IPS-NIHi11 (cell line): ENCODE measurements at places on chromosomes 5 and 9.

DNA sequence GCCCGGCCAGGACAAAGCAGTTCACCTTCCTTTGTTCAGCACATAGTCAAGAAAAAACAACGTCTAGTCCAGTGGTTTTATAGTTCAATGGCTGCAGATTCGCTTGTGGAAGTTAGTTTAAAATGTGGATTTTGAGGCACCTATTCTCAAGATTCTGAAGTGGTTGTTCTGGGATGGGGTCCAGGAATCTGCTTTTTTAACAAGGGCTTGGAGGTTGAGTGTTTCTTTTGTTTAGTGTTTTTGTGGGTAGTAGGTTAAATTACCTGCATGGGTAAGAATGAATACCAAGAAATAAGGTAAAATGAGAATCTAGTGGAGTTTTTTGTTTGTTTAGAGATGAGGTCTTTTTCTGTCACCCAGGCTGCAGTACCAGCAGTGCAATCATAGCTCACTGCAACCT is 28.4 kb upstream of the NADK2 start:
- no peak for DNase-seq

GRCh38 chr9:91301161-91301560 is 60.6 kb downstream of the AUH start:
- no peak for DNase-seq

- DNase-seq = no peak
These were observed 6.7 kb downstream of the MYO10 start for GRCh38 chr5:16929347-16929746.

DNA sequence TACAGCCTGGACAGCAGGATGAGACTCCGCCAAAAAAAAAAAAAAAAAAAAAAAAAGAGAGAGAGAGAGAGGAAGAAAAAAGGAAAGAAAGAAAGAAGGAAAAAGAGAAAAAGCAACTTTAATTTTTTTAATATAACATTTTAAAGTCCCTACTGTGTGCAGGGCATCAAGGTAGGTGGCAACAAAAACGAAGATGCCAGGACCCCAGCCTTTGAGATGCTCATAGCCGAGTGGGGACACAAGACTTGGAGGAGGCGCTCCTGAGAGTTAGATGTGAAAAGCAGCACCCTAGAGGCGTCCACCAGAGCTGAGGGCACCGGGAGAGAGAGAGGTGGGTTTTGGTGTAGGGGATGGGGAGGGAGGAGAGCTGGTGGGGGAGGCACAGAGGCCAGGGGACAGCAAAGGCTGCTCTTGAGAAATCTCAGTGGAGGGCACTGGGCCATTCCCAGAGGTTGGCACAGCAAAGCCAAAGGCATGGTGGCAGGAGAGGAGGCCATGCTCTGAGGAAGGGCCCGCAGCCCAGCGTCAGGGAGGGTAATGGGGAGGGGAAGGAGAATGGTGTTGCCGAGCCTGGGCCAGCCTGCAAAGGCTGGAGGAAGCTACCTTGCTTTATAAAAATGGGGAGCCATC is 135.6 kb downstream of the C9orf50 start:
- no peak for DNase-seq

DNA sequence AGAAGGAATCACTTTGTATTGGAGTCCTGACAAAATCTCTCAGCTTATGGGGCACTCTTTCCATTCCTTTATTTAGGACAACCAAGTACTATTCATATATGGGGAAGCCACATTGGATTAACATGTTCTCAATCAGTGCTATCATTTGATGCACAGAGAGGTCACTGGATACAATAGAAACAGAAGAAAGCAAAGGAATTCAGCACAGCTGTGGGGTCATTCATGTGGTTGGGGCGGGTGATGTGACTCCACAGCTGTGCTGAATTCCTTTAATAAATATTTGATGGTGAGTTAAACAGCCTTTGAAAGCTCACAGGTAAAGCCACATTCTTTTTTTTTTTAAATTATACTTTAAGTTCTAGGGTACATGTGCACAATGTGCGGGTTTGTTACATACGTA is 854 bp upstream of the TEX48 start:
- no peak for DNase-seq

DNA sequence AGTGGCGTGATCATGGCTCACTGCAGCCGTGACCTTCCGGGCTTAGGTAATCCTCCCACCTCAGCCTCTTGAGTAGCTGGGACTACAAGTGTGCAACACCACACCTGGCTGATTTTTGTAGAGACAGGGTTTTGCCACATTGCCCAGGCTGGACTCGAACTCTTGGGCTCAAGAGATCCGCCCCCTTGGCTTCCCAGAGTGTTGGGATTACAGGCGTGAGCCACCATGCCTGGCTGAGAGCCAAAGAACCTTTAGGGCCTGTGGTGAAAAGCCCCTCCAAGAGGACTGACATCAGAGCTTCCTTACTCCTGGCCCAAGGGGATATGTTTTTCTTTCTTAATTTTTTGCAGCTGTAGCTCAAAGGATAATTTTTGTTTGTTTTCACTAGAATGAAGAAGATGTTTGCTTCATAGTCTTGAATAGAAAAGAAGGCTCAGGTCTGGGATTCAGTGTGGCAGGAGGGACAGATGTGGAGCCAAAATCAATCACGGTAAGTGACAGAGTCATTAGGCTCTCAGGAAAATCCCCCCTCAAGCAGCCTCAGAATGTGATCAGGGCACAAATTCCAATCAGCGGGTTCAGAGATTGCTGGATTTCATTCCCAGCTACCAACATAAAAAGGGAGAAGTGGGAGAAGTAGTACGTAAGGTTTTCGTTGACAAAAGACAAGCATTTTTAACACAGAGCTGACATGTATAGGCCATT is 77.1 kb downstream of the GOLPH3 start:
- no peak for DNase-seq

- DNase-seq = no peak
These were observed 37.0 kb upstream of the POU4F3 start for GRCh38 chr5:146301626-146302025.
